NCI-H510A treated with DMSO at 0.1 percent for 48 hours (cell line): ENCODE measurements at places on chromosomes 11 and 22.

- DNase-seq = no peak
Observed at GRCh38 chr22:36493690-36494110, 12.3 kb upstream of the TXN2 start.

- DNase-seq = no peak
Observed at GRCh38 chr22:29626497-29627195, 23.2 kb downstream of the NF2 start.

- DNase-seq = no peak
Observed at GRCh38 chr22:46774253-46774979, 12.0 kb downstream of the TBC1D22A start.

- no peak for DNase-seq
Observed at GRCh38 chr22:39360674-39361413, 11.1 kb downstream of the SYNGR1 start.
